ENCODE measurements at places on chromosomes 4 and X.

- DNase-seq: no peak
Measured at GRCh38 chrX:123215397-123216089, 31.5 kb downstream of the GRIA3 start.

DNA sequence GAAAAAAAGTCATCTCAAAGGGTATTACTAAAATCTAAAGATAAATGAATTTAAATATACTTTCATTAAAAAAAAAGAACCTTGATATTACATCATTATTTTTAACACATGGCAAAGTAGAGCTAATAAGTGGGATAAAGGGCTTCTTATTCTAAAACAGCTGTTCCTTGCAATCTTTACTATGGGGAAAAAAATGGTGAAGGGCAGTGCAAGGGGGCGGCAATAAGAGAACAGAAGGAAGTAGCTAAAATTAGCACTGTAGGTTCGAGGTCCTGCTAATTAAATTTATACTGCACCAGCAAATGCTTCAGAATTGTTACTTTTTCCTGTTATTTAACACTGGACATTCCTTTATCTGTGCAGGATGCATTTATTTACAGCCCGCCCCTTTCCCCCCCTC lies 89.4 kb upstream of the HPF1 start:
- no peak for DNase-seq

- DNase-seq: no peak
Measured at GRCh38 chrX:155056471-155056870, 14.5 kb downstream of the CMC4 start.

GRCh38 chrX:153414856-153415510 lies 3.7 kb downstream of the ZFP92 start:
- no peak for DNase-seq

DNA sequence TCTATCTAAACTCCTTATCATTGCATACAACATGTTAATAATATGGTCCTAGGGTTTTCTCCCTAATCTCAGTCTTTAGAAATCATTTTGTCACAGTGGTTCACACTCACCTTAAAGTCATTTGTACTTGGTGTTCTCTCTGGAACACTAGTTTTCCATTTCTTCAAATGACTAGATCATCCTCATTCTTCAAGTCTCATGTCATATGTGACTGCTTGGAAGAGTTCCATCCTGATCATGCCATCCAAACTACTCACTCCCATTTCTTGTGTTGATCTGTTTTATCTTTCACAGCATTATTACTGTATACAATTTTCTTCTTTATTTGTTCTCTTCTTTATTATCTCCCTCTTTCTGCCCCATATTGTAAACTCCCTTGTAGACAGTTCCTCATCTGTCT lies 66.5 kb downstream of the HTR2C start:
- no peak for DNase-seq

DNA sequence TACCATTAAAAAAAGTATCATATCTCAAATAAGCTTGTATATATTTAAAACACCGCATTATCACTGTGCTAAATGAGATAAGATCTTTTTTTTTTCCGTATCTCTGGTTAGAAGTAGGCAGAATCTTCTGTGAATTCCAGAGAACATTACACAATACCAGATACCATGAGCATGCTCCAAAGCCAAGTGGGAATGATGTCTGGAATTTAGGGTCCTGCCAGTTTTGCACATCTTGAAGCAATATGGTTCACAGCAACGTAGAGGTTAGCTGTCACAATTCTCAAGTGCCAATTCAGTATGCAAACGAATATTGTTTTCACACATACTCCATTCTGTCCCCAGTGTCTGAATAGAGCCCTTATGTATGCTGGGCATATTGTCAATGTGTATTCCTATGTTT lies 127.5 kb upstream of the NEIL3 start:
- DNase-seq: no peak

DNA sequence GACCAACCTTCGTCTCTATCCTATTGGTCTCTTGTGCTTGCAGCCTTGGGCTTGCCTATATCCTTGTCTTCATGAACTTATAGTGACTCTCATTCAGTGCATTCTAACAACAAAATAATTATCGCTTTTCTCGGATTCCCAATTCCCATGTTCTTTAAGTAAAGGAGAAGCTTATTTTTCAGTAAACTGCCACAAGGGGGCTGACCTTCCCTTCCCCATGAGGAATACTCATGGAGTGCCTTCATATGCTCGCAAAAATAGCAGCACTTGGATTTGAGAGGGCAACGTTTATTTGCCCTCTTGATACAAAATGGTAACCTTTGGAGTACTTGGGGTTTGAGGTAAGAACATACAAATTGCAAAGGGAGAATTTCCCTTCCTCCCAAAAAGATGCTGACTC lies 183.2 kb upstream of the TENT5D start:
- no peak for DNase-seq

DNA sequence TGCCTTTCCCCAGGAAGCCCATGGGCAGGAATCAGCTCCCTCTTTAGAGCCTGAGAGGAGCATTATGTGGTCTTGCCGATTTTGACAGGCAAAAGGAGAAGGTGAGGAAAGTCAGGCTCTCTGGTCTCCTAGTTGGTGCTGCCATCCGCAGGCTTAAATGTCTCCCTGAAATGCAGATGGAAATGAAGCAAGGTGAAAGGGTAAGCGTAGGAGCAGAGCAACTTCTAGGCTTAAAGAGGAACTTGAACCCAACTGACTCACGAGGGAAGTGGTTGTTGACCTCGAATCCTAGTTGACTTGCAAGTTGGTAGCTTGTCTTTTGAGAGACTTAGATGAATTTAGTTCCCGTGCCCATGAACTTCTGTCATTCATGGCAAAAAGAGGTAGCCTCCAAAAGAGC lies 205.9 kb downstream of the PTTG2 start:
- no peak for DNase-seq

DNA sequence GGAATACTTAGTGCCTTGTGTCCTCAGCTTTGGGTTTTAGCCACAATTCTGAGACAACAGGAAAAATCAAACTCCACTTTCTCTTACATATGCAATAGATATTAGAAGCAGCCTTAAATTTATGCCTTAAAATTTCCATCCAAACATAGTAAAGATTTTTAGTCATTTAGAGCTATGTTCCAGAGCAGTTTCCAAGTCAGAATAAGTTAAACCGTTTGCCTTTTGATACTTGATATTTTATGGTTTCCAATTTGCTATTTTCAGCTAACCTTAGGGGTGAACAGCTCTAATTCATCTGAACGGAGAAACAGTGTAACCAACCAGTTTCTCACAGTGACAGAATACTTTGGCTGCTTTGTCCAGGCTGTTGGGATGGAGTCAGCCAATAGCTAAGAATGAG lies 125.8 kb upstream of the RXFP1 start:
- DNase-seq: no peak

All from T-helper 17 cell (primary cell).